ENCODE measurements at places on chromosomes 7 and 10.

DNA sequence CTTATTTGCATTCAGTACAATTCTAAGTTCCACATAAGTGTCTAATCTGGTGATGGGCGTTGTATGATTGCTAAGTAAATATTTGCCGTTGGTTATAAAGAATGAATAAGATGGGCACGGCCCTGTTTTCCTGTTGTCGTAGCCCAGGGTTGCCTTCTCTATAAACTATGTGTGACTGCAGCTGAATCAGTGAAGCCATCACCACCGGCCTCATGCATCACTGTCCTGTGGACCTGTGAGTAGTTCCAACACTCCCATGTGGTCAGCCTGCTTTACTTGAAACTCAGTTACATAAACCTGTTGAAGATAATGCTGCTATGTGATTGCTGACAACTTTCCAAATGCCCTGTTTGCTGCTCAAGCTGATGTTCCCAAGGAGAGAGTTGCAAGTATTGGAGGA, 21.6 kb upstream of the KLF6 start:
- no peak for DNase-seq

DNA sequence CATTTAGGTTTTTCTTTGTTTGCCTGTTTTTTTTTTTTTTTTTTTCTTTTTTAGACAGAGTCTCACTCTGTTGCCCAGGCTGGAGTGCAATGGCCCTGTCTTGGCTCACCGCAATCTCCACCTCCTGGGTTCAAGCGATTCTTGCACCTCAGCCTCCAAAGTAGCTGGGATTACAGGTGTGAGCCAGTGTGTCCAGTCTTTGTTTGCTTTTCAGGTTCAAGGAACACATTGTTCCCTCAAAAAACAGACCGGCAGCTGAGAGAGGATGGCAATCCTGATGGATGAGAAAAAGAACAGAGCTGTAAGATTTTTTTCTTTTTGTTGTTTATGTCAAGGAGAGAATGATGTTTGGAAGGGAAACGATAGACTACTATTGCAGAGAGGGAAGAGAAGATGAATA, 23.3 kb upstream of the RHOBTB1 start:
- no peak for DNase-seq

DNA sequence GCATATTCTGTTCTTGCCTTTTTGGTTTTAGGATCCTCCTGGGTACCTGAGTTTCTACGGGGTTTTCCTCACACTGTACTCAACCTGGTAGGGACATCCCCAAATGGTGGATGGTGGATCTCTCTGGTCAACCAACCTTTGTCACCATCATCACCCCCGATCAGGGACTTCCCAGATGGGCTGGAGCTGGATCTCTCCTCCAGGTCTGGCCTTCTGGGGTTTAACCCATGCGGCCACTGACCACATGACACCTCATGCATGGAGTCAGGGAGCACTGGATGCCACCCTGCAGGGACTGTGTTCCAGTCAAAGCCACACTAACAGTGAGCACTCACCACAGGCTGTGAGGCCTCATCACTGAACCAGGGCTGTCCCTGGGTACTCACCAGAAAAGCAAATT, 80.0 kb downstream of the CELF2 start:
- no peak for DNase-seq

GRCh38 chr10:102118867-102119266, 1.3 kb downstream of the LDB1 start:
- DNase-seq: no peak

- DNase-seq: no peak
Observed at GRCh38 chr7:1969459-1970284, 263.1 kb downstream of the MAD1L1 start.

Measured in NT2/D1 (cell line).